SK-MEL-5 (cell line): ENCODE measurements at places on chromosomes 4 and X. TPM values are rescaled to one million over a fixed set of nuclear protein-coding genes. Genes with fewer than 3 reads are reported as not detected.

NDUFB11 gene
- 157 and 172 TPM in 2 replicates for total RNA-seq

DNA sequence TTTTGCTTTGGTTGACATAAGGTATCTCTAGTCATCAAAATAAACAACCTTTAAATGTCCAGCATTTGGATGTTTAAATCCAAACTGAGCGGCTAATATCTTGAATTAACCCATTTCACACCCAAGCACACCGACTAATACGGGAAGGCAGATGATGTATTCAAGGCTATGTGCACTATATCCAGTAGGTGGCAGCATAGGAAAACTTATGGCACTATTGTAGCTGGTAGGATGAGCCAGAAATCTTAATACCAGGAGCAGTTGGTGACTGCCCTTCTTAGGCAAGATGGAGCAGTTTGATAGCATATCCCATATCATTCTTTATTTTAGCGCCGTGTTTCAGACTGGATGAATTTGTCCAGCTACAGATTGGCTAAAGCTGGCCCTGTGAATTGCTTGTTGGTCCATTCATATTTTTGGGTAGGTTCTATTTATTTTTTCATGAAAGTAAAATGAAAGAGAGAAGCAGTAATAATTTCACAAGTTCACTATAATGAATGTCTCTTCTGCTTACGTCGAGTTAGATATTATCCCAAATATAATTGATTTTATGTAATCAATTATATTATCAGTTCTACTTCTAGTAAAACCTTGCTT is 24.4 kb downstream of the UCHL1 start:
- peak; percentile 90 for DNase-seq

GRCh38 chr4:13537832-13538177 is 6.5 kb downstream of the NKX3-2 start:
- DNase-seq = no peak

DNA sequence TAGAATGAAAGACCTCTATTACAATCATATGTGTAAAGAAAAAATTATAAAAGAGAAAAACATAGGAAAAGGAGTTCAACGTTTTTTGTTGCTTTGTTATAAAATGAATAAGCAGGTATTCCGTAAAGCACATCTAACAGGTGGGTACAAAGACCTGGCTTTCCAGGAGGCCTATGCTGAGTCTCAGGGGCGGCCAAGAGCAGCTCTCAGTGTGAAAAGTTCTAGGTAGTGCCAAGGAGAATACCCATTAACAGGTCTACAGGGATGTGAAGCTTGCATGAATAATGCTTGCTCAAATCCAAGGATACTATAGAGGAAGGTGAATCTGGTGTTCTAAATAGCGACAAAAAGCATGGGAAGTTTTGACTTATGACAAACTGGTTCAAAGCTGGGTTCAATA is 944.4 kb downstream of the PDHA2 start:
- DNase-seq = no peak
